ENCODE measurements at places on chromosomes 7 and 10.

DNA sequence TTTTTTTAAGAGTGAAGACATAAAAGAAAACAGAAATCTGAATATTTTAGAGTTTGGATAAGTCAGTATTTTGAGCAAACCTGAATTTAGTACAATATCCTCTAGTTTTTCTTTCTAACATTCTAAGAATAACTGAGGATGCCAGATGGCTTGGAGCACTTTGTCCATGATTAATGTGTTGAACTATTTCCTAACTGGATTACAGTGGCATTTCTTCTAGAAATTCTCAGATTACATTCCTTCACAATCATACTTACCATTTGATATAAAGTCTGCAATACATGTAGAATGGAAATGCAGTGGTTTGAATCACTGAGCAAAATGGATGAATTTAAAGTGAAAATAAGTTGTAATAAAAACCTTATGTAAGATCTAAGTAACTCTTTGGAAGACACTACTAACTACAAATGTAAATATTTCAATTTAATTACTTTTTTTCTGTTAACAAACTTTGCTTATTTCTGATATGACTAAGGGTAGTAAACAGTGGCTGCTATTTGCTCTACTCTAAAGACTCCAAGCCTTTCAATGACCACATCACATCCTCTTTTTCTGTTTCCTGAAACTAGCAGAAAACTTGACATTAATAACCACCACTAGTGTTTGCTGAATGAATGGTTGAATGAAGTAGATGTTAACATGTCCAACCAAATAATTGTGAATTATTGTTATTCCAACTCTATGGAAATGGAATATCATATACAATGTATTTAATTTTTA lies 102.8 kb downstream of the PRKG1 start:
- DNase-seq, result no peak

GRCh38 chr10:59265141-59265540 lies 88.7 kb downstream of the PHYHIPL start:
- DNase-seq, result no peak

GRCh38 chr10:66144016-66144415 lies 781.8 kb upstream of the LRRTM3 start:
- no peak for DNase-seq

DNA sequence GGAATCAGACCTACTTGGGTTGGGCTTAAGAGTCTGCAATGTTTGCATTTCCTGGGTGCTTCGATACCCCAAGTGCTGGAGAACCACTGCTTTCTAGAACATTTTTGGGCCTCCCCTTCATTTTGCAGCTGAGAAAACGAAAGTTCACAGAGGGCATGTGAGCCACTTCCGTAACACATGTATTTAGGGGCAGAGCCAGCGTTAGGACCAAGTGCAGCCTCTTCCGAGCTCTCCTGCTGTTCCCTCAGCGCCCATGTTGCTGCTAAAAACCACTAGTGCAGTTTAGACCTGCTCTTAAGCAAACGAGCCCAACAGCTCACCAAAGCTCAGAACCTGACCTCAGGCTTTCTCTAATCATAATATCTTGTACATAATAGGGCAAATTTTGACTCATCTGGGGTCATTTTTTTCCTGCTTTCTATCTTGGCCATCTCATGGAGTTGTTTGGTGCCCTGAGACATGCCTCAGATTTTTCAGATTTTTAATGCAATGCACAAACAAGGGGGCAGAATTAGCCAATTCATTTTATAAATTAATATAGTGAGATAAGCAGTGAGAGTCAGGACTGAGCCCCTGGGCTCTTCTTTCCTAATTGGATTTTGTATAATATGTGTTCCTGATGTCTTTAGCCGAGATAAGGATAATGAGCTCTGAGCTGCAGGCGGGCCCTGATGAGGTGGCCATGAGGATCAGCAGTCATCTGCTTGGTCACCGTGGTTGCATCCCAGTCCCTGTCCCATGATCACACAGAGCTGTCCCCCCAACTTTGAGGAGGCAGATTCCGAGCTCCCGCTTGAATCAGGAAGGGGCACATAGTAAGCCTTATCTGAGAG lies 12.9 kb downstream of the BAG3 start:
- no peak for DNase-seq

GRCh38 chr7:151087245-151088018 lies 1.2 kb downstream of the AGAP3 start:
- DNase-seq, result no peak

- no peak for DNase-seq
Measured at GRCh38 chr7:65463184-65463583, 89.5 kb downstream of the ZNF92 start.

DNA sequence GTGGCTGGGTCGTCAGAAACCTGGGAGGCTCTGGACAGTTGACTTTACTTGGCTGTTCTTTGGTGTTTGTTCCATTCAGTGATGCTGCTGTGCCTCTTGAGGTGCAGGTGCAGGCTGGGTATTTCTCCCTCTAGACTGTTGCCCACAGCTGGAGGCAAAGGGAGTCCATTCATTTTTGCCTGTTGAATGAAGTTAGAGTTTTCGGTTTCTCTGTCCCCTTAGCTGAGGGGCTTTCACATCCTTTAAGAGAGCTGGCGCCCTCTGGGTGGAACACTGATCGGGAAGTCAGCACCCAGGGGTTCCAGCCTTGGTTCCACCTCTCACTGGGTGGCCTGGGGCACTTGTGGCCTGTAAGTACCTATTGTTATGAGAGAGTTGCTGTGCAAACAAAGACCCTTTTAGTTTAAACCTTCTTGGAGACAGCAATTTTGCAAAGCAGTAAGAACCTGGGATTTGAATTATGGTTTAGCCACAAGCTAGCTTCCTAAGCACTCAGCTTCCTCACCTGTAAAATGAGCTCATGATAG lies 67.2 kb downstream of the GRK5 start:
- DNase-seq, result no peak

- DNase-seq, result no peak
Measured at GRCh38 chr7:39541511-39541910, 24.7 kb upstream of the YAE1 start.

DNA sequence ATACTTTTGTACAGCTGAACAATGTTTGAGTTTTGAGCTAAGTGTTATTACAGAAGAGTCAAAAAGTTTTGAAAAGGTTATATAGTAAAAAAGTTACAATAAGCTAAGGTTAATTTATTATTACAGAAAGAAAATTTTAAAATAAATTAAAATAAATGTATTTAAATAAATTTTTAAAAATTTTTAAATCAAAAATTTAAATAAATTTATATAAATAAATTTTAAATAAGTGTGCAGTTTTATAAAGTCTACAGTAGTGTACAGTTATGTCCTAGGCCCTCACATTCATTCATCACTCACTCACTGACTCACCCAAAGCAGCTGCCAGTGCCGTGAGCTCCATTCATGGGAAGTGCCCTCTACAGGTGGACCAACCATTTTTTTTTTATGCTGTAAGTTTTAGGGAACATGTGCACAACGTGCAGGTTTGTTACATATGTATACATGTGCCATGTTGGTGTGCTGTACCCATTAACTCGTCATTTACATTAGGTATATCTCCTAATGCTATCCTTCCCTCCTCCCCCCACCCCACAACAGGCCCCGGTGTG lies 462.9 kb upstream of the ZMIZ1 start:
- no peak for DNase-seq

DNA sequence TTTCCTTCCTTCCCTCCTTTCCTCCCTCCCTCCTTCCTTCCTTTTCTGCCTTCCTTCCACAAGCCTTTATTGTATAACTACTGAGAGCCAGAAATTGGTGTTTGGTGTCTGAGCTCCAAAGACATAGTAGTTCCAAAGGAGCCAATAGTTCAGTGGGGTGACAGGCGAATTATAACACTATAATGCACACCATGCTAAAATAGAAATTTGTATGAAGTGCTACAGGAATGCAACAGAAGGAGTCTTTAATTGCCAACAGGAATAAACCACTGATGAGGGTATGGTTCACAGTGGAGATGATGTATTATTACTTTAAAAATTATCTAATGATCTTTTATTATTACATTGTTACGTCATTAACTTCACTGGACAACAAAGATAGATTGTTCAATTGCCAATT lies 158.8 kb upstream of the SP8 start:
- no peak for DNase-seq

Measured in stimulated activated CD4-positive, alpha-beta T cell treated with anti-CD3 and anti-CD28 coated beads, Interleukin-1b, Interleukin-23, amount 100 ng/mL, for 1 hour (primary cell).